ENCODE measurements at places on chromosomes 12 and 14.

GRCh38 chr14:85342858-85343607 lies 186.9 kb upstream of the FLRT2 start:
- DNase-seq: peak; percentile 40

- no peak for DNase-seq
These were observed 47.8 kb downstream of the ATL1 start for GRCh38 chr14:50607761-50608160.

DNA sequence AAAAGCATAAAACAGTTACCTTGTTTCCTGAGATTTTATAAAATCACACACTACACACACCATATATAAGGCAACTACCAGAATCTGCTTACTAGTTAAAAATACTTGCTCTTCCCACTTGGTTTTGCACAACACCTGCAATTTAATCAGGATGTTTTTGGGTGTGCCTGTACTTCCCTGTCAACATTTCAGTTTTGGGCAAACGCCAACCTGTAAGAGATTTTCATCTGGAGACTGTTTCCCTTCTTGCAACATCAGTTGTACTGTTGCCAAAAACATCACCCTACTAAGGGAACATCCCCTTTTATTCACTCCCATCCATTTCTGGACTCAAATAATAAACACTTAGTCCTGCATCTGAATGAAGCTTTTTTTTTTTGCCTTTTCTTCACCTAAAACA lies 172.3 kb downstream of the DUSP6 start:
- DNase-seq: peak; percentile 99

- no peak for DNase-seq
These were observed 43.3 kb upstream of the VPS33A start for GRCh38 chr12:122309564-122310121.

DNA sequence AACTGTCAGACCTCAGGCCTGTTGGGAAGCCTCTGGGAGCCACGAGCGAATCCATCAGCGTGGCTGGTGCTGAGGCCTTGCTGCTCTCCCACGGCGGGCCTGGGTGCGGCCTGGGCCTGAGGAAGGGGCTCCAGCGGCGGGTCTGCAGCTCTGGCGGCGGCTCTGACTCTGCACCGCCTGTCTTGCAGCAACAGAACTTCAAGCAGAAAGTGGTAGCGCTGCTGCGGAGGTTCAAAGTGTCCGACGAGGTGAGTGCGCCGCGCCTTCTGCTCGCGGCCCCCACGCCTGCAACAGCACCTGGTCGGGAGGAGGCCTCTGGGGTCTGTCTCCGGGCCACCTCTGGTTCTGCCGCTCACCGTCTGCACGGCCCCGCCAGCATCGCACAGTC lies 28.7 kb upstream of the TEX22 start:
- no peak for DNase-seq

- DNase-seq: no peak
These were observed 438.1 kb downstream of the IPO8 start for GRCh38 chr12:30257618-30258017.

- peak; percentile 83 for DNase-seq
These were observed 75.8 kb downstream of the LRP6 start for GRCh38 chr12:12191008-12191407.

GRCh38 chr12:128019996-128020544 lies 246.9 kb upstream of the TMEM132C start:
- DNase-seq: no peak

- DNase-seq: no peak
These were observed 15.7 kb downstream of the NR1H4 start for GRCh38 chr12:100489251-100489820.

GRCh38 chr12:27521066-27521465 lies 2.9 kb upstream of the PPFIBP1 start:
- peak; percentile 81 for DNase-seq

DNA sequence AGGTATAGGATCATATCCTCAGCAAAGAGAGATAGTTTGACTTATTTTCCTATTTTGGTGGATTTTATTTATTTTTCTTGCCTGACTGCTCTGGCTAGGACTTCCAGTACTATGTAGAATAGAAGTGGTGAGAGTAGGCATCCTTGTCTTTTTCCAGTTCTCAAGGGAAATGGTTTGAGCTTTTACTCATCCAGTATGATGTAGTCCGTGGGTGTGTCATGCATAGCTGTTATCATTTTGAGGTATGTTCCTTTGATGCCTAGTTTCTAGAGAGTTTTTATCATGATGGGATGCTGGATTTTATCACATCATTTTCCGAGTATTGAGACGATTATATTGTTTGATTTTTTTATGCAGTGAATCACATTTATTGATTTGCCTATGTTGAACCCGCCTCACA lies 97.2 kb downstream of the MGAT4C start:
- DNase-seq: no peak

Data from dermis microvascular lymphatic vessel endothelial cell (primary cell).